Cardiac muscle cell (in vitro differentiated cells and primary cell): ENCODE measurements at places on chromosomes 12 and 14.

- H3K4me3 ChIP-seq, result no peak overlapping the region
- H3K36me3 ChIP-seq, result no peaks in the 10 kb centered on the region
- H3K27ac ChIP-seq, result no peak overlapping the region
- H3K4me1 ChIP-seq, result no peaks in the 10 kb centered on the region
- H3K27me3 ChIP-seq, result no peaks in the 10 kb centered on the region
Observed at GRCh38 chr12:78385541-78385940, 479.0 kb upstream of the SYT1 start.

DNA sequence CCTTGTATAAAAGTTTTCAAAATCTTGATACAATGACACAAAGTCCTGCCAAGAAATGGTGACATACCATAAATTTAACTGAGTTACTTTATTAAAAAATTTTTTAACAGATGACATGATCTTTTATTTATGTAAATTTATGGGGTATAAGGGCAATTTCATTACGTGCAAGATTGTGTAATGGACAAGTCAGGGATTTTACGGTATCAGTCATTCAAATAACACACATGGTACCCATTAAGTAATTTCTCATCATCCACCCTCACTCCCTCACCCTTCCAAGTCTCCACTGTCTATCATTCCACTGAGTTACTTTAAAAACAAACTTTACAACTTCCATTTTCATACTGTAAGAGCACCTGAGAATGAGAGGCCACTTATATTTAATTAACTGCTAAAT lies 37.4 kb downstream of the SPTLC2 start:
- no peak overlapping the region for H3K4me3 ChIP-seq
- H3K27me3 ChIP-seq, result no peaks in the 10 kb centered on the region
- DNase-seq, result no peak
- no peak overlapping the region for H3K27ac ChIP-seq
- no peaks in the 10 kb centered on the region for H3K4me1 ChIP-seq
- no peaks in the 10 kb centered on the region for H3K36me3 ChIP-seq

DNA sequence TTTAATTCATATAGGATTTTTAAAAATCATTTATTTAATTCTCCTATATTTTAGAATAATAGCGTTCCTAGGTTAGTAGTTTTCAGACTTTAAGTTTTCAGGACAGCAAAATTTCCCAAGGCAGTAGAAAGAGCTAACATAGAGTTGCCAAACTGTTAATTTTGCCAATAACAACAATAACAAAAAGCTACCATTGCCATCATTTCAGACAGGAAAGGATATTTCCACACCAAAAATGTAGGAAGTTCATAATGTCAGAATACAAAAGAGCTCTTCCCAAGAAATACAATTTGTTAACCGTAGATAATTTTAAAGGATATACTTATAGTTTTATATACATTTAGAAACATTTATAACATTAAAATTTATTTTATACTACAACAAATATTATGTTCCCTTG lies 81.4 kb upstream of the EEA1 start:
- H3K4me3 ChIP-seq, result no peak overlapping the region
- no peaks in the 10 kb centered on the region for H3K36me3 ChIP-seq
- no peak for DNase-seq
- H3K27me3 ChIP-seq, result no peaks in the 10 kb centered on the region
- H3K4me1 ChIP-seq, result peaks cover 6% of the 10 kb centered on the region
- H3K27ac ChIP-seq, result no peak overlapping the region

DNA sequence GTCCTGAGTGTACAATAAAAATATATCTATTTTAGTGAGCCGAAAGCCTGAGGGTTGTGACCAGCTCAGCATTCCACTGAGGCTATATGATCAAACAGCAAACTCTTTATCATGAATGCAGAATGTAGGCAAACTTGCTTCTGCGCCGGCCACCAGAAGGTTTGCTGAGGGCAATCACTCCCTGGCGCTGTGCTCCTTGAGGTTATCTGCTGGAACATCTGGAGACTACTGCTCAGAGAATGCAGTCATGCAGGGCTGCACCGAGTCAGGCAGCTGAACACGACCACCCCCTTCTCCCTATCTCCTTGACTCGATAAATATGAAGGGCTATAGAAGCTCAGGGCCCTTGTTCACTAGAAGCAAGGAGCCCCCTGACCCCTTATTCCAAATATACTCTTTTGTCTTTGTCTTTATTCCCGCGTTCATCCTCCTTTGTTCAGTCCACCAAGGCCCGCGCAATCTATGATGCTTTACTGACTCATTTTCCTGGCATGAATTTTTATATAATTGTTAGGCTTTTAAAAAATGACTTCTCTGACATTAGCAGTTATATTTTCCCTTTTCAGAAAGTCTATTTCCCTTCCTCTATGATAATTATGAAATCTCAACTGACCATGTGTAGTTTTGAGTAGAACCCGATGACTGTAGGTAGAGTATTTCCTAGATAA lies 1089.3 kb downstream of the SLC16A7 start:
- no peaks in the 10 kb centered on the region for H3K36me3 ChIP-seq
- DNase-seq, result no peak
- no peak overlapping the region for H3K27ac ChIP-seq
- no peaks in the 10 kb centered on the region for H3K4me1 ChIP-seq
- no peak overlapping the region for H3K4me3 ChIP-seq

DNA sequence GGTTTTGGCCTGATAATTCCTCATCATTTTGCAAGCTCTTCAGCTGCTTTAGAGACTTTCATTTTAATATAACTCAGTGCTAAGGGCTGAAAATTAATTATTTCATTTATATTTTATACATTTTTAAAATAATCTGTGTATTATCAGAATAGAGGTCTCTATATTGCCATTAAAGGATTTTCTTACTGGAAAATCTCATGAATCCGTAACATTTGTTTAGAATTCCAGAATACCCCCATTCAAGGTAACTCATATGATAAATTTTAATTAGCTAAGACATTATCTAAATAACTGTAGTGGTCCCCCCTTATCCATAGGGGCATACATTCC lies 51.6 kb downstream of the BMAL2 start:
- no peak overlapping the region for H3K4me3 ChIP-seq
- H3K27me3 ChIP-seq, result no peaks in the 10 kb centered on the region
- H3K36me3 ChIP-seq, result no peaks in the 10 kb centered on the region
- H3K4me1 ChIP-seq, result no peaks in the 10 kb centered on the region

GRCh38 chr14:40199101-40199500 lies 766.9 kb upstream of the FBXO33 start:
- no peaks in the 10 kb centered on the region for H3K36me3 ChIP-seq
- no peaks in the 10 kb centered on the region for H3K27me3 ChIP-seq
- H3K4me1 ChIP-seq, result no peaks in the 10 kb centered on the region
- DNase-seq, result no peak
- no peak overlapping the region for H3K27ac ChIP-seq
- H3K4me3 ChIP-seq, result no peak overlapping the region

- H3K4me1 ChIP-seq, result no peaks in the 10 kb centered on the region
- H3K36me3 ChIP-seq, result no peaks in the 10 kb centered on the region
- H3K27ac ChIP-seq, result no peak overlapping the region
- no peaks in the 10 kb centered on the region for H3K27me3 ChIP-seq
- H3K4me3 ChIP-seq, result no peak overlapping the region
- no peak for DNase-seq
Observed at GRCh38 chr14:65287264-65288131, 125.0 kb upstream of the FUT8 start.

DNA sequence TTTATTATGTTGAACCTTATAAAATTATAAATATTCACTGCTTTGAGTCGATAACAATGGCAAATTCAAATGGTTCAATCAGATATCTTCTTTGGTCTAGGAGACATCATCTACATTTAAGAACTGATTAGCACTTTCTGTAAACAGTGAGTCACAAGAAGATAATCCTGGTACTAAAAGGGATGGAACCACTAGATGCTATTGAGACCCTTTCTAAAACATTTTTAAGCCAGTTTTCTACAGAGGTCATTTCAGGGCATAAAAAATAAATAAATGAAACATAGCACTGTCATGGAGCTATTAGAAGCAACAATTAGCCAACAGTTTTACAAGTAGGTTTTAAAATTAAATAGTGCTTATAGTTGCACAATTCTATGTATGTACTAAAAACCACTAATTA lies 212.2 kb downstream of the DUSP6 start:
- H3K4me1 ChIP-seq, result peaks cover 9% of the 10 kb centered on the region
- no peaks in the 10 kb centered on the region for H3K36me3 ChIP-seq
- H3K27ac ChIP-seq, result no peak overlapping the region
- DNase-seq, result no peak
- H3K27me3 ChIP-seq, result no peaks in the 10 kb centered on the region

- DNase-seq, result no peak
- no peaks in the 10 kb centered on the region for H3K4me1 ChIP-seq
- H3K27me3 ChIP-seq, result no peaks in the 10 kb centered on the region
- H3K36me3 ChIP-seq, result no peaks in the 10 kb centered on the region
Observed at GRCh38 chr14:50025776-50026175, 90.6 kb downstream of the VCPKMT start.

DNA sequence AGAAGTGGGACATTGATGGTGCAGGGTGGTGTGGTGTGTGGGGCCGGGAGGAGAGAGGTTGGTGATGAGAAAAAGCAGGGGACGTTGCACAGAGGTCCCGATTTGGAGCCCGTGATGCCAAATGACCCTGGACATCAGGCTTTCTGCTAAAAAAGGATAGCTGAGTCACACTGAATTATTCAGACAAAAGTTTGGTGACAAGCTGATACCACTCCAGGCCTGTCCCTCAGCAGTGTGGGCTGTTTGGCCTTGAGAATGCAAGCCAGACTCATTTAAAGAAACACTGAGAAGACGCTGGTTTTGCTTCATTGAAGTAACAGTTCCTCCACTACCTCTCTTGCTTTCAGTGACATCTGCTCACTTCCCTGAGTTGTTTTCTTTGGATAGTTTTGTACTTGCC lies 262.1 kb upstream of the PWP1 start:
- no peak overlapping the region for H3K27ac ChIP-seq
- no peaks in the 10 kb centered on the region for H3K27me3 ChIP-seq
- DNase-seq, result no peak
- no peaks in the 10 kb centered on the region for H3K36me3 ChIP-seq
- H3K4me1 ChIP-seq, result no peaks in the 10 kb centered on the region

- no peak for DNase-seq
- H3K36me3 ChIP-seq, result no peaks in the 10 kb centered on the region
- no peak overlapping the region for H3K4me3 ChIP-seq
Observed at GRCh38 chr14:96055065-96055752, 16.0 kb downstream of the C14orf132 start.

DNA sequence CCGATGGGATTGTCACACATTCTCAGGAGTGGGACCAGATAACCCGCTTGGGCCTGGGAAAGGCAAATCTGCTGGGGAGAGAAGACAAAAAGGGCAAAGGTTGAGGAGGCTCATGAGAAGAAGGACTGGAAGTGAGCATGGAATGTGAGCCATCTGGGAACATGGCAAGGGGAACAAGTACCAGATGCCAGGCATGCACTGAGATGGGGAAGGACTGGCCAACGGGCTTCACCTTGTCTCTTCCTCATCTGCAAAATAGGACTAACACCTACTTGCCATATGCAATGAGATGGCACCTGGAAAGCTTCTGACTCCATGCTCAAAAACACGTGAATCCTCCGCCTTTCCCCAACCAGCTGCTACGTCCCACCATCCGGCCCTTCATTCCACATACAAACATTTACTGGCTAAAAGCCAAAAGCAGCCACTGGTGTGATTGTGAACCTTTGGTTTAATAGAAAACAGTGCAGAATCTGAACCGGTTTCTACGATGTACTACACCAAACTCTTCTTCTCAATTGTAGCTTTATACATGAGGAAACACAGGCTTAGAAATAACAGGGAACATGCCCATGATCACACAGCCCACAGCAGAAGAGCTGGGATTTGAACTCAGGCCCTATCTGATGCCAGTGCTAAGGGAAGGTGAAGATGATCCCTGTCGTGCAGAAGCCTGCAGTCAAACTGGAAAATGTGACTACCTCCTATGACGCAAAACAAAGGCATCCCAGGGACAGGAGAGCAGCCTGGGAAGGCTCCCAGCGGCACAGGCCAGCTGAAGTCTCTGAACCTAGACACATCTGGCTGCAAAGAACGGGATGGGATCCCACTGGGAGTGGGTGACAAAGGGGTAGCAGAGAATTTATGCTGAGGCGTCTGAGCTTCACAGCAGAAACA lies 112.1 kb downstream of the TTC7B start:
- no peak overlapping the region for H3K4me3 ChIP-seq
- no peak for DNase-seq
- no peaks in the 10 kb centered on the region for H3K27me3 ChIP-seq
- H3K4me1 ChIP-seq, result no peaks in the 10 kb centered on the region
- H3K27ac ChIP-seq, result no peak overlapping the region

DNA sequence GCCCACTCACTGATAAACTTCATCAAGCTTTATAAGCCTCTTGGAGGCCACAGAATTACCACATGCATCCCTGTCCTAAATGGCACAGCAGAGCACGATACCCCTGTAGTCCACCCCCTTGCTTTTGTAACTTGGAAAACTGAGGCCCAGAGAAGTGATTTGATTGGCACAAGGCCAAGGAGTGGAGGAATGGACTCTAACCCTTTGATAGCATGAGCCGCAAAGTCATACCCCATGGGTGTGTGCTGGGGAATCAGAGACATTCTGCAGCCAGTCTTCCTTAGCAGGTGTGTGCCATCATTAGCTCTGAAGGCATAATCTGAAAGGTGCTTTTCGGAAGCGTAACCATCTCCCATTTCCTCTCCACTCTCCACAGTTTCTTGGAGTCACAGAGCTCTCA lies 28.5 kb upstream of the PWP1 start:
- H3K4me3 ChIP-seq, result no peak overlapping the region
- H3K27me3 ChIP-seq, result no peaks in the 10 kb centered on the region
- no peak for DNase-seq

DNA sequence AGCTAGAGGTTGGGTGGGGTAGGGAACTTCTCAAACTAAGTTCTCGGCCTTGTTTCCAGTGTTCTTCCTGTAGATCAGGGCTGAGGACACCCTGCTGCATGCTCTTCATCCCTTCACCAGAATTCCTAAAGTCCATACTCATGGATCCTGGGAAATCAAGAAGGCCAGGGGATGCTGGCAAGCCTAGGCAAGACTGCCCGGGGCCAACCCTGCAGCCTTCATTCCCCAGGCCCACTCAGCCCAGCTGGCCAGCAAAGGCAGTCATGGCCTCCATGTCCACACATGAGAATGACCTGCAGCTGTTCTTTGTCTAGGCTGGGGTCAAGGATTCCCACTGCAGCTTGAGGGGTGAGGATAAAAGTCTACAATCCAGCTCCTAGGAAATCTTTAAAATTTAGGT lies 109.3 kb upstream of the ETV6 start:
- no peaks in the 10 kb centered on the region for H3K27me3 ChIP-seq
- no peak overlapping the region for H3K4me3 ChIP-seq
- no peak for DNase-seq
- H3K27ac ChIP-seq, result no peak overlapping the region
- peaks cover 2% of the 10 kb centered on the region for H3K4me1 ChIP-seq

- no peak overlapping the region for H3K27ac ChIP-seq
- no peak for DNase-seq
- H3K36me3 ChIP-seq, result no peaks in the 10 kb centered on the region
- H3K4me3 ChIP-seq, result no peak overlapping the region
- no peaks in the 10 kb centered on the region for H3K27me3 ChIP-seq
- peaks cover 11% of the 10 kb centered on the region for H3K4me1 ChIP-seq
Observed at GRCh38 chr14:104894331-104895206, 29.5 kb downstream of the CEP170B start.

- H3K27me3 ChIP-seq, result peaks cover 5% of the 10 kb centered on the region
- no peak overlapping the region for H3K4me3 ChIP-seq
- DNase-seq, result peak; percentile 43
- no peak overlapping the region for H3K27ac ChIP-seq
- H3K4me1 ChIP-seq, result no peaks in the 10 kb centered on the region
- no peaks in the 10 kb centered on the region for H3K36me3 ChIP-seq
Observed at GRCh38 chr14:36069535-36069900, 107.0 kb downstream of the PTCSC3 start.
